Frontal cortex (tissue), 4 donors: ENCODE measurements at places on chromosomes 12 and 14. TPM values are rescaled to one million over a fixed set of nuclear protein-coding genes. Genes with fewer than 3 reads are reported as not detected.

Gene SLC25A47
- total RNA-seq: not detected

DNA sequence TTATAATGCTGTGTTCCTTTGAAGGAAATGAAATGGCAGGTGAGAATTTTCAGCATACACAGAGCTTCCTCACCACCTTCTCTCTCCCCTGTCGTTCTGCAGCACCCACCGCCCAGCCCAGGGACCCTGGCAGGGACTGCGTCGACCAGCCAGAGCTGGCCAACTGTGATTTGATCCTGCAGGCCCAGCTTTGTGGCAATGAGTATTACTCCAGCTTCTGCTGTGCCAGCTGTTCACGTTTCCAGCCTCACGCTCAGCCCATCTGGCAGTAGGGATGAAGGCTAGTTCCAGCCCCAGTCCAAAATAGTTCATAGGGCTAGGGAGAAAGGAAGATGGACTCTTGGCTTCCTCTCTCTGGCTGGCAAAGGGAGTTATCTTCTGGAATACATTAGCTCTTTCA, 35.1 kb downstream of the PAPLN start:
- no peak for DNase-seq

DNA sequence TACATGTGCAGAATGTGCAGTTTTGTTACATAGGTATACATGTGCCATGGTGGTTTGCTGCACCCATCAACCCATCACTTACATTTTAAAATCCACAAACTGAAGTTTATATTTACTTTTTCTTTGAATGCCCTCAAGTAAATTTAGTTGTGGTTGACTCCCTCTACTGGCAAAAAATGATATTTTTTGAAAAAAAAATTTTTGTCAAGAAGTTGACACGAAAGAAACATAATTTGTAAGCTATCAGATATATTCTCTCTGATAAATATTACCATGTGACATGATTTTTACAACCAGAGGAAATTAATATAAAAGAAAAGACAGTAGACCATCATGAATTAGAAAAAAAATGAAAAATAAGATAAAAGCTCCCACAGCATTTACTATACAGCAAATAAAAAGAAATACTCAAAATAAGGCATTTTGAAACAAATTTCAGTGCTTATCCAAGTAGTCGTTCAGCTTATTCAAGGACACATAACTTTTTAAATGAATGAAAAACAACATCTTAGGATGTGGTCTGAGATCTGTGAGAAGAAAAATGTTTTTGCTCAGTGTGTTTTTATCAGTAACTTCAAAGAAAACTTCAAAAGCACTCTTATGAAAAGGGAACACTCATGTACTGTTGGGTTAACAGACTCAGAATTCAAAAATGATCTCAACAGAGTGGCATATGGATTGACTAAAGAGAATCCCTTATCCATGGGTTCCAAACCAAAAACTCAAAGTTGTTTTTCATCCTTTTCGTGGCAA, 30.0 kb upstream of the GRIP1 start:
- DNase-seq: no peak

GRCh38 chr14:87687420-87687819, 305.6 kb downstream of the GALC start:
- DNase-seq: no peak

DNA sequence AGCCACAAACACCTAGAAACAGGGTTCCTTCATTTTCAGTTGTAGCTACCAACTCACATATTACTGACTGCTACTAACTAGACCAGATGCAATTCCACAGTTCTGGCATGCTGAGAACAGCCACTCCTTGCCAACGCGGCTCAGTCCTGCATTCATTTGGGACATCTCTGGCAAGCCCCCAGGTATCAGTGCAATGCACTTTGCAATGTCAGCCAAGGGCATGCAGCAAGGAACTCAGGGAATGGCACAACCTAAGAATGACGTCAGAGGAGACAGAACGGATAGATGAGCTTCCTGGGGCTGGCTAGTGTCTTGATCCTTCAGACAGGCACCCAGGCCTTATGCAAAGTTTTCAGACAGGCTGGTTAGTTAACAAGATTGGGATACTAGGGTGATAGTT, 29.6 kb downstream of the MAP3K9 start:
- DNase-seq: no peak

DNA sequence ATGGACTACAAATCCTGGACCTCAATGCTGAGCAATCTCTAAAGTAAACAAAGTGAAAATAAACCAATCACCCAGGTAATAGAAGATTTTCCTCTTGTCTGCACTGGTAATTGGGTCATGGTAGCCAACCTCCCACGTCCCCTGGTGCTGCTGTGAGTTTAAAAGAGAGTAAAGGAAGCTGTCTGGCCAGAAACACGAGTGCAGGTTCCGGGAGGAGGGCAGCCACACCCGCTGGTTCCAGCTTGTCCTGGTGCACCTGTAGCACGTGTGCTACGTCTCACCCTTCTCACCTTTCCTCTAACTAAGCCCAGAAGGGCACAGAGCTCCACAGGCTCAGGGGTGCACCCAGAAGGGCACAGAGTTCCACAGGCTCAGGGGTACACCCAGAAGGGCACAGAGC, 5.4 kb downstream of the CRACR2A start:
- no peak for DNase-seq

DNA sequence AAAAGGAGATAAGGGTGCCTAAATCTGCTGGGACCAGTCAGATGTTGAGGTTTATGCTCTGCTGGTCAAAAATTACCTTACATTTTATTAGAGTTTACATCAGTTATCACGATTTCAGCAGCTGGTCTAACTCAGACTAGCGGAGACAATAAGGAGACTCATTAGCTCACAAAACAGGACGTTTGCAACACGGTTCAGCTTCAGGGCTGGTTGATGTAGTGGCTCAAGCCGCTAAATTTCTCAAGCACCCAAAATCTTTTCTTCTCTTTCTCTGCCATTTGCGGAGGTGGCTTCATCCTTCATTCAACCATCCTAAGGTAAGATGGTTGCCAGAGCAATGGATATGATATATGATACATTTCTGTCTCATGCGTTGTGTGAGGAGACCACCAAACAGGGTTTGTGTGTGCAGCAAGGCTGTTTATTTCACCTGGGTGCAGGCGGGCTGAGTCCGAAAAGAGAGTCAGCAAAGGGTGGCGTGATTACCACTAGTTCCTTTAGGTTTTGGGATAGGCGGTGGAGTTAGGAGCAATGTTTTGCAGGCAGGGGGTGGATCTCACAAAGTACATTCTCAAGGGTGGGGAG, 30.3 kb upstream of the CLIP1 start:
- DNase-seq: no peak

GRCh38 chr12:120264086-120264903, 1.2 kb downstream of the PXN start:
- DNase-seq: no peak

GRCh38 chr12:92425165-92425564, 277.6 kb upstream of the PLEKHG7 start:
- DNase-seq: no peak

DNA sequence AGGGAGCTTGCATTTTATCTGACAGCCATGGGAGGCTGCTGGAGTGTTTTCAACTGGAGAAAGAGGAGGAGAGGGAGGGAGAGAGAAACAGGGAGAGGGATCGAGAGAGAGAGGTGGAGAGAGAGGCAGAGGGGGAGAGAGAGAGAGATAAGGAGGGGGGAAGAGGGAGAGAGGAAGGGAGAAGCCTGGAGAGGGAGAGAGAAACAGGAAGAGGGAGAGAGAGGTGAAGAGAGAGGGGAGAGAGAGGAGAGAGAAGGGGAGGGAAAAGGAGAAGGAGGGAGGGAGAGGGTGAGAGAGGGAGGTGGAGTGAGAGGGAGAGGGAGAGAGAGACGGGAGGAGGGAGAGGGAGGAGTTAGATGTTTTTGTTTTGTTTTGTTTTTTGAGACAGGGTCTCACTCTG, 45.6 kb downstream of the DNAH10 start:
- no peak for DNase-seq
